Right kidney (tissue), 9 donors: ENCODE measurements at places on chromosomes 6 and 20.

DNA sequence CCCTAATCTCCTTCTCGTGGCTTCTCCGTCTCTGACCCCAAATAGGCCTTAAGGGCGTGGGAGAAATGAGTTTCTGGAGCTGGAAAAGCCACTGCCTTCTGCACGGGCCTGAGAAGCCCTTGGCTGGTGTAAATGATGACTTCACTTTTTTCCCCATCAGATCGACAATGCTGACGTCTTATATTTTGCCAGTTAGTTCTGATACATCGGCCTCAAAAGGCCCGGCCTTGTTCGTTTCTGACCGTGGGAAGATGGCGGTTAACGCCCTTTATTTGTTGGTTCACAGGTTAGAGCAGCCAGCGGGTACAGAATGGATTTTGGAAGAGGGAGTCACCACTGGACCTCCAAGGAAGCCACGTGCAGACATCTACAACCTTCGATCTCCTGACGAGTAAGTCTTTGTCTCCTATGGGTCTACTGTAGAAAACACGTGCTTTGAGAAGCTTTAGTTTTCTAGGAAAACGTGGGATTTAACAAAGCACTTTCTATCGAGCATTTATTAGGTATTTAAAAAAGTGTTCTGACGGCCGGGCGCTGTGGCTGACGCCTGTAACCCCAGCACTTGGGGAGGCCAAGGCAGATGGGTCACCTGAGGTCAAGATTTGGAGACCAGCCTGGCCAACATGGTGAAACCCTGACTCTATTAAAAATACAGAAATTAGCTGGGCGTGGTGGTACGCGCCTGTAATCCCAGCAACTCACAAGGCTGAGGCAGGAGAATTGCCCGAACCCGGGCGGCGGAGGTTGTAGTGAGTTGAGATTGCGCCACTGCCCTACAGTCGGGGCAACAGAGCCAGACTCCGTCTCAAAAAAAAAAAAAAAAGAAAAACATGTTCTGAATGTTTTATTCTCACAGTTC, 1.2 kb upstream of the ZNFX1 start:
- DNase-seq = no peak

DNA sequence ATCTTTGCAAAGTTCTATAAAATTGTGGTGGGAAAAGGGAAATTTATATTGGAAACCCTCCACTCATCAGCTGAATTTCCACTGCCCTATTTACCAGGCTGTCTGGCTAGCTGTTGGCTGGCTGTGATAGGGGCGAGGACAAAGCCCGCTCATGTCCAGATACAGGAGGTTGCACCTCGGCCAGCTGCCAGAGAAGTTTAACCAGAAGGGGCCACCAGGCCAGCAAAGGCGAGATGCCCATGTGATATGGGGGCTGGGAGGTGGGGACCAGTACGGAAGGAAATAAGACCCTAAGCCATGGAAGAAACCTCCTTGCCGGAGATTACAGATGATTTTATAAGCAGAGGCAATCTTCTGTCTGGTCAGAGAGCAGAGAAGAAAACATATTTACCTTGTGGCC, 143.8 kb downstream of the FNDC1 start:
- no peak for DNase-seq

DNA sequence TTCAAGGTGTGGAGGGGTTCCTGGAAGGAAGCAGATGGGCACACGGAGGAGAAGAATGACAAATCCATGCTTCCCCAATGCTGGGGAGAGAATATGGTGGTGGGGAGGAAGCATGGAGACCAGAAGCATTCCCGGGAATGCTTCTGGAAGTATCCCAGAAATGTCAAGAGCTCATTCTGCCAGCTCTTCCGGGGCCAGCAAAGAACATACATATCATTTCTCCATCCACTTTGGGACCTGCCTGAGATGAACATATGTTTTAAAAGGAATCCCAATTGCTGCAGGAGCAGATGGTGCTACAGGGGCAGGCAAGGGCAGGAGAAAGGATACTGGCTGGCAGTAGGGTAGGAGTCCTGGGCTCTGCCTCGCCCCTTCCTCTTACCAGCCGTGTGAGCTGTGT, 37.9 kb upstream of the CCDC167 start:
- no peak for DNase-seq

DNA sequence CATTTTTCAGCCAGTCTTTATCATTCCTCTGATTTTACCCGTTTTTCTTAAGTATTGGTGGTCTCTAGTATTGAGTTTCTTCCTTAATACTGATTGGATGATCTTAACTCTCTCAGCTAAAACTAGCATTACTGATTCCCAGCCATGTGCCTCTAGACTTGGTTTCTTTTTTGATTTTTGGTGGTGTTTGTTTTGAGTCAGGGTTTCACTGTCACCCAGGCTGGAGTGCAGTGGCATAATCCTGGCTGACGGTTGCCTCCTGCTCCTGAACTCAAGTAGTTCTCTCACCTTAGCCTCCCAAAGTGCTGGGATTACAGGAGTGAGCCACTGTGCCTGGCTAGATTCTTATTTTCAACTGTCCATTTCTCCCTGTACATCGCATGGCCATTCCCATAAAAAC, 24.9 kb downstream of the DPPA5 start:
- DNase-seq = no peak

- no peak for DNase-seq
These were observed 157.8 kb upstream of the TENT5A start for GRCh38 chr6:81909981-81910900.

DNA sequence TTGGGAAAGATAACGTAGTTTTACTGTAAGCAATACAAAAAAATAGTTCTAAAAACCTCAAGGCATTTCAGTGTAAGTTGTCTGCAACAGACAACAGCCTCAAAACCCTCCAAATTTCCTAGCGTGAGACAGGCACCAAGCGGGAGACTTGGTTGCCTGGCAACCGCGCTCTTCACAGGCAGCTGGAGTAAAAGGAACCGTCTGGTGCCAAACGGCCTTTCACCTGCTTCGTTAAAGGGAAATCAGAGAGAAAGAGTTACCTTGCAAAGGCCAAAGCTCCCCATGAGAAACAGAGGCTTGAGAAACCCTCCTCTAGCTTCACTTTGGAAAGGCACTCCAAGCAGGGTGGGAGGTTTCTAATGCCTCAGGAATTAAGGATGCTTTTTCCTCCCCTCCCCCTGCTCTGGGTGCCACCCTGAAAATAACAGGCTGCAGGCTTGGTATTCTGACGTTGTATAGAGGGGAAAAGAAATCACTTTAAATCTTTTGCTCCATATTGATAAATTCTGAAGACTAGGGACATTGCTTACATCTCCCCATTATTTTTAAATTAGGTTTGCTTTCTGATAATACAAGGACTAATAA, 129.7 kb upstream of the UFL1 start:
- peak; percentile 23 for DNase-seq
